ENCODE measurements at places on chromosomes 7 and 10.

GRCh38 chr10:33579996-33580395 is 245.5 kb upstream of the NRP1 start:
- no peak for DNase-seq

DNA sequence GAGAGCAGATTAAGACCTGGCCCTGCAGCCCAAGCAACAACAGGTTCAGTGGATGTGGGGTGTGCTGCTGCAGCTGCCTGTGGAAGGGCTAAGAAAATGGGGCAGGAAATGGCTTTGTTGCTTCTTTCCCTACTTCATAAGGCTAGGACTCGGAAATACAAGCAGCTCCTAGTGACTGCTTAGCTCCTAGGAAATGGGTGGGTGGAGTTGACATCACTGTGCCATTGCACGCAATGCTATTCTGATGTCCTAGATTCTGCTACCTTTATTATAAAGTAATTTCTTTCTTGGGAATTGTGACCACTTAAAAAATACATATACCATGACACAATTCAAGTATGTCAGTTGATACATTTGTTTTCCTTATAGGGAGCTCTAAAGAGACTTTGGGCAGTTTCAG is 155.8 kb downstream of the FANK1 start:
- no peak for DNase-seq

- no peak for DNase-seq
Observed at GRCh38 chr10:119217991-119218490, 10.7 kb downstream of the GRK5 start.

GRCh38 chr7:37665352-37666022 is 18.1 kb upstream of the GPR141 start:
- DNase-seq: no peak

- peak; percentile 49 for DNase-seq
Observed at GRCh38 chr10:17003151-17003550, 126.5 kb downstream of the CUBN start.

DNA sequence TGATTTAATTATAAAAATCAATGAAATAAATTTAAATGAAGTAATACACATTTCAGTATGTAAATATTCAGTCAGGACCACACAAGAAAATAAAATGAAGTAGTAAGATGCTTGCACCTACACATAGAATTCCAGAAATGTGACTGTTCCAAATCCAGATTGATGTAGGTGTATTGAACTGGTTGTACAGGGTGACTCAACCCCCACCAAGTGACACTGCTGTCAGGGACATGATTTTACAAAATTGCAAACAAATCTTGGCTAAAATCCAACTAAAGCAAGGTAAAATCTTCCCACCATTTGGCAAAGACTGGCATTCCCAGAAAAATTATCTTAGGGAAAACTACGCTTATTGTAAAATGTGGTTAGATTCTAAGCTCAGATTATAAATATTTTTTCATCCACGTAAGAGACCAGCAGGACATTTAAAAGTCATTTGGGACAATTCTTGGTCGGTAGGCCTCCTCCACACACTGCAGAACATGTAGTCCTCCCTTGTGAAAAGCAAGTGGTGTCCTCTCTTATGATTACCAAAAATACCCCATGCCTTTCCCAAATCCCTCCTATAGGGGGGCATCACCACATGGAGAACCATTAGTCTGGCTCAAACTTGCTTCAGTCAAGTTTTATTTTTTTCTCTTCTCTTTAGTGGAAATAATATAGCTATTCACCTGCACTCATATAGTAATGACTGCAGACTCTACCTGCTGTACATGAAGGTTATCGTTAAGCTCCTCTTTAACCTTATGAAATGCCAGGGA is 287.1 kb upstream of the SMIM30 start:
- no peak for DNase-seq

DNA sequence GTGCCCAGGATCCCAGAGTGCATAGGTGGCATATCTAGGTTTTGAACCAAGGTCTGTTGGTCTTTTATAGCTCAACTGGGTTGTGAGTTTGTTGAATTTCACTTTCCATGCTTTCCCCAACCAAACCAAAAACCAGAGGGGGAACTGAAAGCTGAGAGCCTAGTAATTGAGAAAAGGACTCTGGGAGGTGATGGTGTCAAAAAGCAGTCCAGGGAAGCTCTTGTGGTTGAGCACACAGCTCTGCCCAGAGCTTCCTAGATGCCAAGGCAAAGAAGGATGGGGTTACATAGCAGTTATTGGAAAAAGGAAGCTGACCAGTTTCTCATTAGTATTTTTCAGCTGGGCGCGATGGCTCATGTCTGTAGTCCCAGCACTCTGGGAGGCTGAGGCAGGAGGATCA is 9.9 kb downstream of the POR start:
- DNase-seq: no peak

DNA sequence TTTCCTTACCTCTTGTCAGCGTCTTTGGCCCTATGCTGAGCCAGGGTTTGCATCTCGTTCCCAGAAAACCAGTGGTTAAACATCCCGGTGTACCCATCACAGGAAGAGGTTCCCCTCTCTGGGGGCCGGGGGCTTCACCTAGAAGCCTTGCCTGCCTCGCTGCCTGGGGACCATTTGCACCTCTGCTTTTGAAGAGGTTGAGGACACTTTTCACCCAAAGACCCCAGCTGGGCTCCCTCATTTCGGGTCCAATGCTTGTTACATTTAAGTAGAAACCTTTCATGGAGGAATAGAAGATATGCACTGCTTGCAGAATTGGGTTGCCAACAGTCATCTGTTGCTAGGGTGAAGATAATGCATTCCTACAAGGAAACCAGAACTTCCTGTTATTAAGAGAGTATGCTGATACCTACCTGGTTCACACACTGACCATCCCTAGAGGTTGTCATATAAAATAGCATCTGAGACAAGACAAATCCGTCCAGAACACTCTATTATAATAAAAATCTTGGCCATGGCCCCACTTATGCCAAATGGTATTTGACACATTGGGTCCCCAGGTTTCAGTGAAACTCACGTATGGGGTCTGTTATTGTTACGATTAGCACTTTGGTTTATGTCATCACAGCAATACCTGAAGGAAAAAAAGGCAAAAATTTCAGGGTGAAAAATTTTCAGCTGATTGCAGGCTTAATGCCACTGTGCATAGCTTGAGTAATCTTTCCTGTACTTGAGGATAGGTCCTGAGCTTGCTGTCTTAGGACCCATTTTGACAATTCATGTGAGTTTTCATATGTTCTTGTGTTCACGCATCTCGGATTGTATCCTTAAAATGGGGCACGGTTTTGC is 917 bp downstream of the ZNF365 start:
- no peak for DNase-seq

DNA sequence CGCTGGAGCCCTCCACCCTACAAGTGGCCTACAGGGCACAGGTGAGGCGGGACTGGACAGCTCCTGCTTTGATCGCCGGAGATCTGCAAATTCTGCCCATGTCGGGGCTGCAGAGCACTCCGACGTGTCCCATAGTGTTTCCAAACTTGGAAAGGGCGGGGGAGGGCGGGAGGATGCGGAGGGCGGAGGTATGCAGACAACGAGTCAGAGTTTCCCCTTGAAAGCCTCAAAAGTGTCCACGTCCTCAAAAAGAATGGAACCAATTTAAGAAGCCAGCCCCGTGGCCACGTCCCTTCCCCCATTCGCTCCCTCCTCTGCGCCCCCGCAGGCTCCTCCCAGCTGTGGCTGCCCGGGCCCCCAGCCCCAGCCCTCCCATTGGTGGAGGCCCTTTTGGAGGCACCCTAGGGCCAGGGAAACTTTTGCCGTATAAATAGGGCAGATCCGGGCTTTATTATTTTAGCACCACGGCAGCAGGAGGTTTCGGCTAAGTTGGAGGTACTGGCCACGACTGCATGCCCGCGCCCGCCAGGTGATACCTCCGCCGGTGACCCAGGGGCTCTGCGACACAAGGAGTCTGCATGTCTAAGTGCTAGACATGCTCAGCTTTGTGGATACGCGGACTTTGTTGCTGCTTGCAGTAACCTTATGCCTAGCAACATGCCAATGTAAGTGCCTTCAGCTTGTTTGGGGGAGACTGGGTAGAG is at the start of gene COL1A2:
Gene COL1A2 (plus strand): TSS at position 459 of the 704 bp plus-strand sequence. CDS start 137 bp downstream, at position 596.
- no peak for DNase-seq

GRCh38 chr7:47356261-47356660 is 225.7 kb downstream of the TNS3 start:
- no peak for DNase-seq

DNA sequence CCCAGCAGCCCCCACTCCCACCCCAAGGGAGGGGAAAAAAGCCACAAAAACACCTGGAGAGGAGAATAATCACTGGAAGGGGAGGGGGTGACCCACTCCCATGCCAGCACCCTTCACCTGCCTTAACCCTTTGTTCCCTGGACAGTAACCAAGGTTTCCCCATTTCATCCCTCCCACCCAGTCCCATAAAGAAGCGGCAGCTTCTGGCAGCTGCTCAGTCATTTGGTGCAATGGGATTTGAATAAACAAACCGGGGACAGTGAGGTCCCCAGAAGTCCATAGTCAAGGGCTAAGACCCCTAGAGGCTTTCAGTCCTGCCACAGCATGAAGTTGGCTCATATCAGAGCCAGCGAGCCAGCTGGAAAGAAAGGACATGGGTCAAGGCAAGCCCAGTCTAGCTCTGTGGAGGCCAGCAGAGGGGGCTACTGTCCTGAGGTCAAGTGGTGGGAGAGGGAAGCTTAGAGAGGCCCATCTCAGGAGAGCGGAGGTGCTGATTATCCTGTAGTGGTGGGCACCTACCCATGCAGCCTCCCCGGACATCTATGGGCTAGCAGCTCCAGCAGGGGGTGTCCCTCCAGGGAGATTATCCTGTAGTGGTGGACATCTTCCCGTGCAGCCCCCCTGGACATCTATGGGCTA is 58.9 kb upstream of the LBX1 start:
- DNase-seq: no peak

DNA sequence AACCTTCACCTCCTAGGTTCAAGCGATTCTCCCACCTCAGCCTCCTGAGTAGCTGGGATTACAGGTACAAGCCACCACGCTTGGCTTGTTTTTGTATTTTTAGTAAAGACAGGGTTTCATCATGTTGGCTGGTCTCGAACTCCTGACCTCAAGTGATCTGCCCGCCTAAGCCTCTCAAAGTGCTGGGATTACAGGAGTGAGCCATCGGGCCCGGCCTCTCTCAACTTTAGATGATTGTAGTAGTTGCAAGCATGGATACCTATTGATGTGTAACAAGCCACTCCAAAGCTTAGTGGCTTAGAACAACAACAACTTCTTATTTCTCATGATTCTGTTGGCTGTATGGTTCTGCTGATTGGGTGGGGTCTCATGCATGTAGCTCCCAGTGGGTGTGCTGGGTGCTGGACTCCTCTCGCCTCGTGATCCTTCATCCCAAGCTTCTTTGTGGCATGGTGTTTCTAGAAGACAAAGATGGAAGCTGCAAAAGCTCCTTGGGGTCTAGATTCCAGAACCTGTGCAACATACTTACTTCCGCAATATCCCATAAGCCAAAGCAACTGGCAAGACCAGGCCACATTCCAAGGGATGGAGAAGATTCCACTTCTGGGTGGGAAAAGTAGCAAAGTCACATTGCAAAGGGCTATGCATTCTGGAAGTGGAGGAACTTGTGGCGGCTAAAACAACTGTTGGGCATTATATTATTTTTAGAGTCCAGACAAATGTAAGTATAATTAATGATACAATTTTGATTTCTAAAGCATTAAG is 37.9 kb downstream of the SKIDA1 start:
- DNase-seq: no peak

- no peak for DNase-seq
Observed at GRCh38 chr10:101708870-101709269, 13.9 kb upstream of the FBXW4 start.

- DNase-seq: no peak
Observed at GRCh38 chr7:1626769-1627168, 43.3 kb upstream of the ELFN1 start.

DNA sequence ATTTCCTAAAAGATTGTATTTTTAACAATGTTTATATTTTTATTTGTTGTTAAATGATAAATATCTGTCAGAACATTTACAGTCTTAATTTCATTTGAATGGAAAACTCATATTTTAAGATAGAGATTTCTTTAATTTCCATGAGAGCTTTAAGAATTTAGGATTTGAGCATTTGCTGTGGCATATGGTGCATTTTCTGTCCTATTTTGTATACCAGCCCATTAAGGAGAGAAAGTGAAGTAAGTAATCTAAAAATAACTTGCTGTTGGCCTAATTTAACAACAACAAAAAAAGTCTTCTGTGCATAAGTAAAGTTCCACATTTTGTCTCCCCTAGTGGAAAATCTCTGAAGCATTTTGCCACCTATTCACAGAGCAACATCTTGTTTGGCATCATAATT is 190.9 kb upstream of the PPP1R3A start:
- no peak for DNase-seq

DNA sequence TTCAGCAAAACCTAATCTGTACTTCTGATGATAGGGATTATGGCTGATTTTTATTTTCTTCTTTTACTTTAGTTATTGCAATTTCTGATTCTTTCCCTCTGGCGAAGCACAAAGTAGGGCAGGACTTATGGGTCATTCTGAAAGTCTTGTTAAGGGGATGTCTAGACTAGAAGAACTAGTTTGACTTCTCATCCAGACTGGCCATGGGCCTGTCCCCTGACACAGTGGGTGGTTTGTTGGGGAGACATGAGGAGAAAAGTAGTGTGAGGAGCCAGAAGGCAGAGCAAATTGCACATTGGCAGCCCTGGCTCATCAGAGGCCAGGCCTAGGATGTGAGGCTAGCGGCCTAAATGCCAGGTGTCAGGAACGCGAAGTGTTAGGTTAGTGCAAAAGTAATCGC is 152.8 kb downstream of the RTKN2 start:
- no peak for DNase-seq

DNA sequence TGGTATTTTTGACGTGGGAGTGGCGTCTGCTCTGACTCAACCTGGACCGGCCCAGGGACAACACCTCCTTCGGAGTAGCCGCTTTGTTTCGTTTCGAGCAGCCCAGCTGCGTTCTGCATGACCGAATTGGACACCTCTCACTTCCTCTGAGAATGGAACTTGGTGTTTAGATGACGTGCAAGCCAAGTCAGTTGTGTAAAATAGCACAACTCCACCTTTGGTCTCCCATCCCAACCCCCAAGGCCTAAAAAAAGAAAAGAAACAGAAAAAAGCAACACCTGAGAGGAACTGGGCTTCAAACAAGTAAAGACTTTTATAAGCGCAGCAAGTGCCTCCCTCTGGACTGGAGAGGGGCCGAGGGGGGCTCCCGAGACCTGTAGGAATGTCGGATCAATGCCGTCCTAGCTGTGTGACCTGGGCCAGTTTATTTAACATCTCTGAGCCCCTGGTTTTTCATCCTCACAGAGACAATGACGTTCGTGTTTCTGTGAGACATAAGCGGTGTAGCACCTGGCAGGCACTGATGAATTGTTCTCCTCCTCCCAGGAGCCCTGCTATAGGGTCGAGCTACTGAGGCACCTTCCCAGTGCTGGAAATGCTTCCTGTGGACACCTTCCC is 52.0 kb upstream of the SMNDC1 start:
- DNase-seq: peak; percentile 65
